ENCODE measurements at places on chromosomes 5 and 9.

GRCh38 chr5:98570661-98571191, 202.7 kb upstream of the RGMB start:
- no peaks in the 10 kb centered on the region for H3K36me3 ChIP-seq
- peak; percentile 82 for DNase-seq
- no peak overlapping the region for H3K4me3 ChIP-seq
- H3K27ac ChIP-seq, result no peak overlapping the region
- no peaks in the 10 kb centered on the region for H3K27me3 ChIP-seq

DNA sequence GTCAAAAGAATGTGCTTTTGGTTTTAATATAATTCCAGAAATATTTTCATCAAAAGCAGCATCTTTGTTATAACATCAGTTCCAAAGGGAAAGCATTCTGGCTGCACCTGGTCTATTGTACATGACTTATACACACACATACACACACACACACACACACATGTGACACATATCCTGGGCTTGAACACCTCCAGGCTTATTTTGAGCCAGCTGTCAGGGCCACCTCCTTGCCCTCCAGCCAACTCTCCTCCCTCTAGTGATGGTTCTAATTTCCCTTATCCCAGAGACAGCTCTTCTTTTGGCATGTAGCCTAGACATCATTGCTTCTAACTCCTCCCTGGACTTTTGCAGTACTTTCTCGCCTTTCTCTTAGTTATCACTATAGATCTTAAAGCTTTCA, 115.0 kb downstream of the PIK3R1 start:
- no peaks in the 10 kb centered on the region for H3K4me1 ChIP-seq
- no peaks in the 10 kb centered on the region for H3K27me3 ChIP-seq
- H3K4me3 ChIP-seq, result no peak overlapping the region
- no peaks in the 10 kb centered on the region for H3K36me3 ChIP-seq
- no peak overlapping the region for H3K27ac ChIP-seq

DNA sequence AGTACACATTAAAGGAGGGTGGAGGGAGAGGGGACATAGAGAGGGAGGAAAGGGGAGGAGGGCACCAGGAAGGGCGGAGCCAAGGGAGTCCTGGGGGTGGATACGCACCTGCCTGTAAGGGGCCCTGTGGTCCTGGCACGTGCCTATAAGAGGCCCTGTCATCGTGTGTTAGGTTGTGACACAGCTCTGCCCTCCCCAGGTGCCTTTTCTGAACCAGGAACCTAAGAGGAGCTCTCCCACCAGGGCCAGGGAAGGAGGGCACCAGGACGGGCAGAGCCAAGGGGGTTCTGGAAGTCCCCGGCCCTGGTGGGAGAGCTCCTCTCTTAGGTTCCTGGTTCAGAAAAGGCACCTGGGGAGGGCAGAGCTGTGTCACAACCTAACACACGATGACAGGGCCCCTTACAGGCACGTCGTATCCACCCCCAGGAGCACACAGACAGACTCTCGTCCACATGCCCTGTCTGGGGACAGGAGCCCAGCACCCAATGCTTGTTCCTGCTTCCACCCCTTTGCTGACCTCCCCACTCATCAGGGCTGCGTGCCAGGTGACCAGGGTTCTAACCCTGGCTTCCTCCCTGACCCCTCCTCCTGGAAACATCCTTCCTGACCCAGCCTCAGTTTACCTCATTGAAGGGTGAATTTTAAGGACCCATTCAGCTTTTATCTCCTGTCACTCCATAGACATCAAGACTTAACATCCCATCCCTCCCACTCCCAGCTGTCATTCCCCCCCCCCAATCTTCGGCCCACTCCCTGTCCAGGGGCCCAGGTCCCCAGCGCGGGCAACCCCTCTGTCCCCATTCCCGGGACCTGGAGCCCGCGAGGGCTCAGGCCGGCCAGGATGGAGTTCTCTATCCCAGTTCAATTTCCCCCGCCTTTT, 12.9 kb upstream of the OLFM1 start:
- peaks cover 18% of the 10 kb centered on the region for H3K27me3 ChIP-seq
- H3K27ac ChIP-seq, result no peak overlapping the region
- H3K36me3 ChIP-seq, result no peaks in the 10 kb centered on the region

DNA sequence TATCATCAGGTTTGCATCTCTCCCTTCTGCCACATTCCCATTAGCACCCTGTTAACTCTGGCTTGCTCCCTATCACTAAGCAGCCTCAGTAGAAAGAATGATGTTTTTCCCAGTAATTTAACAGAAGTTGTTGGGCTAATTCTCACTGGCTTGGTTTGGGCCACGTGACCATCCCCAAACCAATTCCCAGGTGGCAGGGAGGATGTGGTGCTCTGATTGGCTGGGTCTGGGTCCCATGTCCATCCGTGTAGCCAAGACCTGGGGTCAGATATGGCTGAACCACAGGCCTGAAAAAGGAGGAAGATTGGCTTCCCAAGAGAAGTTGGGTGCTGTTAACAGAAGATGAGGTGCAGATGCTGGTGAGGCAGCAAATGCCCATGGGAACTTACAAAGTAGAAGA, 122.0 kb downstream of the BOD1 start:
- H3K4me1 ChIP-seq, result no peaks in the 10 kb centered on the region
- H3K27me3 ChIP-seq, result no peaks in the 10 kb centered on the region
- H3K4me3 ChIP-seq, result no peak overlapping the region
- no peak overlapping the region for H3K27ac ChIP-seq
- H3K36me3 ChIP-seq, result no peaks in the 10 kb centered on the region

GRCh38 chr9:109906766-109907382, 126.9 kb downstream of the PALM2AKAP2 start:
- peak overlapping the region; percentile 15 for H3K27ac ChIP-seq
- H3K27me3 ChIP-seq, result no peaks in the 10 kb centered on the region
- no peaks in the 10 kb centered on the region for H3K36me3 ChIP-seq

DNA sequence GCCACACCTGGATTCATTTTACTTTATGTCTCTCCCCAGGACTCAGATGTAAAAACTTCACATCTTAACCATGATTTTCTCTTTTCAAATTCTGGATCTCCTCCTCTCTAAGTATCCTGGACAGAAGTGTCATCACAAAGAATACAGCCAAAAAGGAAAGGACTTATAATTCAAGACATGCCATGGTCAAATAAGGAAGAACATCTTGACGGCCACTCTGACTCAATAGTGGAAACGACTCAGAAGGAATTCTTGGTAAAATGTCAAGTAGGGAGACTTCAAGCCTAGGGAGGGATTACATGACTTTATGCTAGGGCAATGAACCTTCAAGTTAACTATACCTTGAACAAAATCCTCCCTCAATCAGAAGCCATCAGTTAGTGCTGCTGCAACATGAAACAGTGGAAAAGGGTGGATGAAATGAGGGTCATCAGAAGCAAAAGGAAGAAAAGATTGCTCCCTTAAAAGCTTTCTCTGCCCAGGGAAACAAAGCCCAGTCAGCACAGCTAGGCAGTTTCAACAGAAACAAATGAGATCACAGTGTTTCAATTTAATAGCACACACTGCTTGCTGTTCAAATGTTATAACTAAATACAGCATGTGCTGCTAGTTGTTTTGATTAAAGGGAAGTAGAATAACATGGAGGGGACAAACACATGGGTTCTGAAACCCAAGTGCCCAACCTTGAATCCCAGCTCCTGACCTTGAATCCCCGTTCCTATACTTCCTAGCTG, 101.4 kb downstream of the LPAR1 start:
- H3K4me3 ChIP-seq, result no peak overlapping the region
- no peaks in the 10 kb centered on the region for H3K36me3 ChIP-seq
- H3K27ac ChIP-seq, result no peak overlapping the region
- H3K4me1 ChIP-seq, result no peaks in the 10 kb centered on the region
- DNase-seq, result no peak

GRCh38 chr5:138737494-138738265, 15.5 kb upstream of the CTNNA1 start:
- H3K36me3 ChIP-seq, result no peaks in the 10 kb centered on the region
- H3K4me1 ChIP-seq, result no peaks in the 10 kb centered on the region
- H3K4me3 ChIP-seq, result no peak overlapping the region
- H3K27ac ChIP-seq, result no peak overlapping the region
- no peak for DNase-seq
- H3K27me3 ChIP-seq, result no peaks in the 10 kb centered on the region

DNA sequence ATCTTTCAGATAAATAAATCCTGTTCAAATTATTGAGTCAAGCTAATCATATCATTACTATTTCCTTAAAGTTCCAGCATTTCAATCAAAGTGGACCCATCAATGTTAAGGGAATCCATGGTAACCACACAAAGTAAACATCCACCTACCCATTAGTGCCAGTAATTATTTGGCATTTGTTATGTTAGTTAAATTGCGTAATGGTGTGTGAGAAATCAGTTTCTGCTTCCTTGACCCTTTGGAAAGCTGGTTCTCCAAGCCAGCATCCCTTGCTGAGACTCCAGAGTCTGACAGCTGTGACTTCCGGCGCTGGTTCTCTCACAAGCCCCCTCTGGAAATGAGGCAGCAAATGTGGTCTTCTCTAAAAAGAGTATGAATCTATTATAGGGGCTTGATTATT, 308.6 kb upstream of the EFNA5 start:
- DNase-seq, result no peak
- no peaks in the 10 kb centered on the region for H3K4me1 ChIP-seq
- H3K4me3 ChIP-seq, result no peak overlapping the region

DNA sequence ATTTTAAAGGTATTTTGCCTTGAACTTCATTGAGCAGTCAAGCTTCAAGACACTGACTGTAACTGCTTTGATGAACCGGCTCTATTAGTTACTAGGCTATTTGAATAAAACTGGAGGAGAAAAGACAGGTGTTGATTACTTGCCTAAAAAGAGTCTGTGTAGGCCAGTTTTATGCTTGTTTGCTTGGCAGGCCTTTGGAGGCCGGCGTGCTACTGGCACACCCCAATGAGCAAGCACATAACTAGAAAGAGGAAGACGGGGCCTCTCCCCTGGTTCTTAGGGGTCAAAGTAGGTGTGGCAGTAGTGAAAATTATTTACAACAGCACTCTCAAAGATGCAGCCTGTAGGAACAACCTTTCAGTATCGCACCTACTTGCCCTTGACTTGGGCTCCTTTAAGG, 2.1 kb upstream of the ZFR start:
- H3K27ac ChIP-seq, result no peak overlapping the region
- H3K4me1 ChIP-seq, result no peaks in the 10 kb centered on the region
- no peaks in the 10 kb centered on the region for H3K36me3 ChIP-seq
- no peak overlapping the region for H3K4me3 ChIP-seq
- DNase-seq, result peak; percentile 23

DNA sequence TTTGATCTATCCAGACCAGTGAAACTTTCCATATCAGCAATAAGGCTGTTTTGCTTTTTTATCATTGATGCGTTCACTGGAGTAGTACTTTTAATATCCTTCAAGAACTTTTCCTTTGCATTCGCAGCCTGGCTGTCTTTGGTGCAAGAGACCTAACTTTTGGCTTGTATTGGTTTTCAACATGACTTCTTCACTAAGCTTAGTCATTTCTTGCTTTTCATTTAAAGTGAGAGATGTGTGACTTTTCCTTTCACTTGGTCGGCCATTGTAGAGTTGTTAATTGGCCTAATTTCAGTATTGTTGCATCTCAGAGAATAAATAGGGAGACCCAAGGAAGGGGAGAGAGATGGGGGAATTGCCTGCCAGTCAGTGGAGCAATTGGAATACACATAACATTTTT, 26.4 kb upstream of the CMYA5 start:
- peaks cover 10% of the 10 kb centered on the region for H3K36me3 ChIP-seq
- H3K4me1 ChIP-seq, result no peaks in the 10 kb centered on the region
- no peak overlapping the region for H3K4me3 ChIP-seq
- no peak for DNase-seq

DNA sequence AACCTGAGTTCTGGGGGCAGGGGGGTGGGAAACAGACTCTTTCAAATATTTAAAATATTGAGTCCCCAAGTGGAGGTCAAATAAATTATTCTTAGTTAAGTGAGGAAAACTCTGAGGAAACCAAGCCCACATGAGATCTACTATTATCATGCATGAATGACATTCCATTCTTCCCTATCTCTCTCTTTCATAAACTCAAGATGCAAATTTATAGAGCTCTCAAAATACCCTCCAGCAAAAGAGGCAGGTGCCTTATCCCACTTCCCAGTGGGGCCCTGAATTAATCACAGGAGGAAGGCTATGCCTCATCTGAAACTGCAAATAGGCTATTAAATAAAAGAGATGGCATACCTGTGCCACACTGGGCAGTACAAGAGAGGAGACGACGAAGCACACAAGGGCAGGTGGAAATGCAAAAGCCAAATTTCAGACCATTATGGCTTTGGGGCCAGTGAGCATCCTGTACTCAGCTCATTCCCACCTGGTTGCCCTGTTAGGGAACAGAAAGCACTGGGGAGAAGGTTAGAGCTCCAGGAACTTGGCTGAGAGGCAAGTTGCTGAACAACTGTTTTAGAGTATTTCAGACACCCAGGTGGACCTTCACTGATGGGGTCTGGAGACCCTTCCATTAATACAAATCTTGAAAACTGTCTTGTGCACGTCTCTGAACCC, 102.2 kb upstream of the EQTN start:
- DNase-seq, result no peak
- no peaks in the 10 kb centered on the region for H3K27me3 ChIP-seq
- H3K4me3 ChIP-seq, result no peak overlapping the region
- H3K27ac ChIP-seq, result no peak overlapping the region
- no peaks in the 10 kb centered on the region for H3K36me3 ChIP-seq

- H3K36me3 ChIP-seq, result no peaks in the 10 kb centered on the region
- H3K27me3 ChIP-seq, result no peaks in the 10 kb centered on the region
- no peaks in the 10 kb centered on the region for H3K4me1 ChIP-seq
- H3K27ac ChIP-seq, result no peak overlapping the region
- no peak overlapping the region for H3K4me3 ChIP-seq
Measured at GRCh38 chr5:67639976-67640375, 443.4 kb upstream of the CD180 start.

- DNase-seq, result no peak
- peaks cover 5% of the 10 kb centered on the region for H3K4me1 ChIP-seq
- H3K27ac ChIP-seq, result no peak overlapping the region
- H3K36me3 ChIP-seq, result peaks cover 6% of the 10 kb centered on the region
- no peaks in the 10 kb centered on the region for H3K27me3 ChIP-seq
Measured at GRCh38 chr9:6006749-6007057, 8.7 kb downstream of the RANBP6 start.

DNA sequence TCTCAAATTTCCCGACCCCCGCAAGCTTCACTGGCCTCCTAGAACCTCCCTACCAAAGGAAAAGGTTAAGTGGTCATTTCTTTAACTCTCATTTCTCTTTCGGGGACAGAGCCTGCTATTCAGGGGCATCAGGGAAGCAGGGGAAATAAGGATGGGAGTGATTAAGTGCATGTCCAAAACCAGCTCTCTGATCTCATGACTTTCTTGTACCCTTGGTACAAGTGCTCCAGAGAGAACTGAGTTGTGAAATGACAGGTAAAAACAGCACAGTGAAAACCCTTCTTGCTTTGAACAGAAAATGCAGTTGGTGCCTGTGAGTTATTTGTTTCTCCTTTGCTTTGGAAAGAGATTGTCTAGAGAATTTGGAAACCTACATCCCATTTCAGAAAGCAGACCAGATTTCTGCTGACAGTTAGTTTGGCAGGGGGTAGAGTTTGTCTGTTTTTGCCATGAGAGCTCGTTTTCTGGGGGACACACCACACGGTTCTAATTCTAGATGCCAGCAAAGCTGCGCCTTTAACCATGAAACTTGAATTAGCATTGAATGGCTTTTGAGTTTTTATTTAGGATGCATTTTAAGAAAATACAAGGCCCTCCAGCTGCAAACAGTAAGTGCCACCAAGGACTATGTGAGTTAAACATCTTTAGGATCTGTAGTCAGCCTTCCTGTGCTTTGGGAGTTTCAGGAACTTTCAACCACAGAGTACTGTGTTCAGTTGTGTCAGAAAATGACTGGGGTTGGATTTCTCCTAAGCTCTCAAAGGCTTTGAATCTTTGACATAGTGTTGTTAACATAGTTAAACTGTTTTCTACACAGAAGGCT, 161.7 kb upstream of the LHFPL2 start:
- H3K4me1 ChIP-seq, result no peaks in the 10 kb centered on the region
- H3K36me3 ChIP-seq, result no peaks in the 10 kb centered on the region
- H3K4me3 ChIP-seq, result no peak overlapping the region
- no peak for DNase-seq
- no peak overlapping the region for H3K27ac ChIP-seq
- no peaks in the 10 kb centered on the region for H3K27me3 ChIP-seq

Measured in kidney (tissue), 22 donors.